Foreskin keratinocyte (primary cell): ENCODE measurements at places on chromosomes 1 and 21.

DNA sequence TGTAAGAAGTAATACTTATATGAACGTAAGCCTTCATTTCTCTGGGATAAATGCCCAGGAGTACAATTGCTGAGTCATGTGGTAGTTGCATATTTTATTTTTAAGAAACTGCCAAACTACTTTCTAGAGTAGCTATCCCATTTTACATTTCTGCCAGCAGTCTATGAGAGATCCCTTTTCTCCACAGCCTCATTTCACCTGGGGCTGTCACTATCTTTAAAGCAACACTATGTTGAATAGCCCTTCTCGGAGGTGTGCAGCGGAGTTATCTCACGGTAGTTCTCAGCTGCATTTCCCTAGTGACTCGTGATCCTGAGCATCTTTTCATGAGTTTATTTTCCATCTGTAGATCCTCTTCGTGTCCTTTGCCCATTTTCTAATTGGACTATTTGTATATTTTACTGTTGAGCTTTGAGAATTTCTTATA lies 93.4 kb downstream of the ADARB1 start:
- DNase-seq = peak; percentile 10

DNA sequence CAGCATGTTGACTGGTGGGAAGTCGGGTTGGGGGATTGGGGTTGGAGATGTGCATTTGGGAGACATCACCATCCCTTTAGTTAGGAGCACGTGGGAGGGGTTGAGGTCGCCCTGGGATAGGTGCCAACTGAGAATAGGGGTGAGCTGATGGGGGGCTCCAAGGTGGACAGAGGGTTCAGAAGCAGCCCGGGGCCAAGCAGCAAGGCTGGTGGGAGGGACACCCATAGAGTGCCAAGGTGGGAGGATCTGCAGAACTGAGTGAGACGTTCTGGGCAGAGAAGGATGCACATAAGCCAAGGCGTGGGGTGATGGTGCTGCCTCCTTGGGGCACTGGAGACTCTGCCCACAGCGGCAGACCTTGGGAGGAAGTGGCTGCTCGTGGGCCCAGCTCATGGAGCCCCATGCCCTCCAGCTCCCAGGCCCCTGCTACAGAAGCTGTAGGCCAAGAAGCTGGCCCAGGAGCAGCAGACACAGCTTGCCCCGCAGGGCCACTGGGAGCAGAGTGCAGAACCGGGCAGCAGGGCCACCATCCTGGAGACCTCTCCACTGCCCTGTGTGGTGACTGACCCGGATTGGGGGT lies 31.4 kb upstream of the PKP1 start:
- no peak for DNase-seq

DNA sequence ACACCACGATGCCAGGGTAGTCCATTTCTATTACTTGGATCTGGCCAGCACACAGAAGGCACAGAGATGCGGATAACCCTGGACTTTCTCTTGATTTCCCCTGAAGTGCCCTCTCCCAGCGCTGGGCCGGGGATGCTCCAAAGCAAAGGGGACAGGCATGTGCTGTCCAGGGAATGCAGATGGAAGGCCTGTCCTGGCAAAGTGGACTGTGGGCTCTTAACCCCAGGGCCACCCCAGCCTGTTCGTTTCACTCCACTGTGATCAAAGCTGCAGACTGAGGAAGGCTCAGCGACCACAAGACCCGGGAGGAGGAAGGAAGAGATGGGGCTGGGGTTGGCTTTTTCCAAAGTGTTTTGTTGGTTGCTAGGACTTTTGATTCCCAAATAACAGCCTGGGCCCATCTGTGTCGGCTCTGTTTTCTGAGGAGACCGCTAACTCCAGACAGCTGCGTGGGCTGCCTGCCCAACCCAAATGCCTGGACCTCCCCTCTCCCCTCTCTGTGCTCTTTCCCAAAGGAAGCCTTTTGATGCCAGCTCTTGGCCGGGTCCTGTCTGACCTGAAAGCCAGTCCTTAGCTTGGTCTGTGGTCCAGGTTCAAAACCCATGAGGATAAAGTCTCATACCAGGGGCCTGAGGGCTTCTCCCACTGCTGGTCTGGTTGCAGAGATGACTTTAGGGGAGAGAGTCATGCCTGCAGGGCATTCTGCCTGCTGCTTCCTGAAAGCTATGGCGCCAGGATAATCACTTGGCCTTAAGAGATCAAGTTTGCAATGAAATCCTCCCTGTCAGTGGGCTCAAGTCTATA lies 119.6 kb upstream of the CD34 start:
- no peak for DNase-seq

- DNase-seq = no peak
Measured at GRCh38 chr1:25875856-25876692, 566 bp upstream of the PAQR7 start.

GRCh38 chr1:235009561-235010306 lies 118.9 kb downstream of the TOMM20 start:
- no peak for DNase-seq

DNA sequence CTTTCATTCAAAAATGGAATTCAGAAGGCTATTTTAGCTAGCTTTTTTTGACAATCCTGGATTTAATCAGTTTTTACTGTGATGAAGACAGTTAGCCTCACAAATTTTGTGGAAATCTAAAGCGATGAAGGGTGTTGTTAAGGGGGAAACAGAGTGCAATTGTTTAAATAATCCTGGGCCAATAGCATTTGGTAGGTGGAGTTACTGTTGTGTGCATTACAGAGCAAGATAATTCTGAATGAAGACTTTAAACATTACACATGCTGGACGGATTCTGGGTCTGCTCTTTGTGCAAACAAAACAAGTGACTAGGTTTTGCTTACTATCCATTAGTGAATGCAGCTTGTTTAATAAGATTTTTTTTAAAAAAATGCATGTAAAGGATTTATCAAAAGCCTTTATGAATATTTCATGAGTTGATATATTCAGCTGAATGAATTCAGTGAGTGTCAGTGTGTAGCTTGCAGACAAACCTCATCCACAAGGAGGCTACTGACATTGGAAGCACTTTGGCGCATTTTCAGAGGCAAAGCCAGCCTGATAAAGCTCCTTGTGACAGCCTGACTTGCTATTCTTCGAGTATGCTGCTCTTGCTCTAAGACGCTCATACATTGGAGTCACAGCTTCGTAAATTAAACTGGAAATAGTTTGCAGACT lies 199.6 kb downstream of the PDE4B start:
- no peak for DNase-seq

DNA sequence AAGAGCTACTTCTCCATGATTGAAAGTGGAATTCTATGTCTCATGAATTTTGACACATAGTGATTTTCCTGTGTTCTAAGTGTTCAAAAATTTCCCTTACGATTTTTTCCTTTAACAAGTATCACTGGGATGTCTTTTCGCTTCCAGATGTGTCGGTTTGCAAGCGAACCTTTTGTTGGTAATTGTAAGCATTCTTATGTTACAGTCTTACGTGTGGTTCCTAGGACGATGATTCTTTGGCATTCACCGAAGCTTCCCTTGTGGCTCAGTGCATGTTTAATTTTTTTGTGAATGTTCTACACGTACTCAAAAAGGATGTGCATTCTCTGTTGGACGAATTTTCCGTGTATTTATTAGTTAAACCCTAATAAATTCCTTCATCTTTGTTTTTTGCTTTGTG lies 211.6 kb downstream of the CAMTA1 start:
- DNase-seq = no peak

- DNase-seq = no peak
Measured at GRCh38 chr1:90391126-90391525, 326.0 kb downstream of the BARHL2 start.

- peak; percentile 21 for DNase-seq
Measured at GRCh38 chr1:56403321-56403720, 176.0 kb downstream of the PLPP3 start.

- no peak for DNase-seq
Measured at GRCh38 chr21:44329086-44329889, 9.9 kb downstream of the CFAP410 start.

DNA sequence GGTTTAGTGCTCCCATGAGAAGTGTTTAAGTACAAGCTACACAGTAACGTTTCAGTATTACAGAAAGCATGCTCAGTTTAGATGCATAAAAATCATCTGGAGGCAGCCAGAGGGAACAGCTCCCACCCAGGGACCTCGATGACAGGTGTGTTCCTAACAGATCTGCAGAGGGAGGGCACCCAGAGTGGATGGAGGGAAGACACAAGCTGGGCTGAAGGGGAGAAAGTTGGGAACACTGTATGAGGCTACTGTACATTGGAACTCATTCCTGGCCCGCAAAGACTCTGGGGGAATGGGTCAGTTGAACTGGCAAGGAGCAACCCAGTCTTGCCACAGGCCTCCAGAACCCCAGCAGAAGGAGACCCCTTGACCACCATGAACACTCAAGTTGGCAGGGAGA lies 52.4 kb downstream of the ZP4 start:
- no peak for DNase-seq

DNA sequence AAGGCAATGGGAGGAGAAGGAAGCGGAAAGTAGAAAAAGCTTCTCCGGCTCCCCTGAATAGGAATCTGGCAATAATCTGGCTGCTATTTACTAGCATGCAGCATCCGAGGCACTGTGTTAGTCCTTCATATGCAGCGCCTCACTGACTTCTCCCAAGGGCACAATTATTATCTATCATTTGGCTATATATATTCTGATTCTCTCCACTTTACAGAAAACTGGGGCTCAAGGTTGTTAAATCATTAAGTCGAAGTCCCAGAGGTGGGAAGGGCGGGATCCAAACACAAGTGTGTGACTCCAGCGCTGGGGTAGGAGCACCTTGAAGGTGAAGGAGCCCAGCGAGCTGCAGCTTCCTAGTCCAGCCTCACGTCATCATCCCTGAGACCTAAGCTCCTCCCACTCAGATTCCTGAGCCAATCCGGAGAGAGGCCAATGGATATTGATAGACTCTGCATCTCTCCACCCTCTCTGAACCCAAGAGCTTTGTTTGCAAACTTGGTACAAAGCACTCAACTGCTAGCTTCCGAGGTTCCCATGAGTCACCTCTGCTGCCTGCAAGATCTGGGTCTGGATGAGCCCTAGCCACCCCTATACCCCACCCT lies 16.6 kb upstream of the EYA3 start:
- DNase-seq = peak; percentile 53

DNA sequence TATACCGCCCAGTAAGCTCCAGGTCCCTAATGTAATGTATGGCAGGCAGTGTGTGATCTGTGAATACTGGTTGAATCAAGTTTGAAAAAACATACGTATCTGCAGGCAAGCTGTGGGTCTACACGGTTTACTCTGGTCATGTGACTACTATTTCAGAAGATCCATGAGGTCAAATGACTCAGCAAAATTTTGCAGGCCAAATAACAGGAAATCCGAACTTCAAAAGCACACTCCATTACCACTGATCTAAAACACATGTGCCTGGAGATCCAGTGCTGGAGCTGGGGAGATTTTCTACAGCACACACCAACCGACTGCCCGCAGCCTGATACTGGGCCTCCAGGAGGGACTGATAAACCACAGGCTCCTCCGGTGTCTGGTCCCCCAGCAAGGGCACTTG lies 64.5 kb upstream of the SLC44A3 start:
- DNase-seq = no peak

DNA sequence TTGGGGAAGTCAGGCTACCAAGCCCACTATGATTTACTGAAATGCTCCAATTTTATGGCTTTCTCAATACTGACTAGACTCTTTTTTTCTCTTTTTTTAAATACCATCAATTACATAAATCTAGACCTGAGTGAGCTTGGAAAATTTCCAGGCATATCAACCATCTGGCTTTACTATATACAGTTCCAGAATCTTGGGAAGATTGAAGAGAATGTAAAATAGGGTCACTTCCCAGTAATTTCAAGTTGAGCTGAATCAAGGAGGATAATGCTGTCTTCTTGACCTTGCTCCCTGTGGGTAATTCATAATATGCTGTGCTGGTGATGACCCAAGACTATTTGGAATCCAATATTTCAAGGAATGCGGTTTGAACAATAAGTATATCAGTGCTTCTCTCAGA lies 108.1 kb downstream of the MAP3K21 start:
- DNase-seq = no peak

GRCh38 chr1:66276218-66276617 lies 257.7 kb upstream of the SGIP1 start:
- DNase-seq = no peak

GRCh38 chr1:95426772-95427171 lies 192.8 kb downstream of the RWDD3 start:
- no peak for DNase-seq

GRCh38 chr1:223714849-223715603 lies 2.7 kb downstream of the CAPN2 start:
- DNase-seq = peak; percentile 93

DNA sequence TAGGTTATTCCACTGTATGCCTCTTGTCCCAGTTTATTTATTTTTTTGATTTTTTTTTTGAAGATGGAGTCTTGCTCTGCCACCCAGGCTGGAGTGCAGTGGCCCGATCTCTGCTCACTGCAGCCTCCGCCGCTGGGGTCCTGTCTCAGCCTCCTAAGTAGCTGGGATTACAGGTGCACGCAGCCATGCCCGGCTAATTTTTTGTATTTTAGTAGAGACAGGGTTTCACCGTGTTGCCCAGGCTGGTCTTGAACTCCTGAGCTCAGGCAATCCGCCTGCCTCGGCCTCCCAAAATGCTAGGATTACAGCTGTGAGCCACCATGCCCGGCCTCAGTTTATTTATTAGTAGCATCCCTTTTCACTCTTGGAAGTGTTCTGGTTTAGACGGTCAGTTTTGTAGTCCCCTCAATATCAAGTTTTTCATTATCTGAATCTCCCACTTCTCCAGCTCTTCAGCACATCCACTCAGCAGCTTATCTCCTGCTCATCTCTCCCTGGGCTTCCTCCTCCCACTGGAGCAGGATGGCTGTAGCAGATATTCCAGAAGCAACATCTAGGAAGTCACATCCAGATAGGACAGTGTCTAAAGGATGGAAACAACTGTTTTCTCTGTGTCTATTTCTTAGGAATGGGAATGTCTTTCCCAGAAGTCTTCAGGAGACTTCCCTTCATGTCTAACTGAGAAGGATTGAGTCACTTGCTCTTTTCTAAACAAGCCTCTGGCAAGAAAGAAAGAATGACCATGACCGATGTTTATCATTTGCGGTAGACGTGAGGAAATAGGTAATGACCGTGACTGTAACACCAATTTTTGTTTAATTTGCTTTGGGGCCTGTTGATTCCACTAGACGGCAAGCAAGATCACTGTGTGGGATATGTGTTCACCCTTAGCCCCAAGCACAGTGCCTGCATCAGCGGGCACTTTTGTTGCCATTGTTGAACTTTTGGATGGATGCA lies 14.4 kb downstream of the CCDC190 start:
- no peak for DNase-seq

DNA sequence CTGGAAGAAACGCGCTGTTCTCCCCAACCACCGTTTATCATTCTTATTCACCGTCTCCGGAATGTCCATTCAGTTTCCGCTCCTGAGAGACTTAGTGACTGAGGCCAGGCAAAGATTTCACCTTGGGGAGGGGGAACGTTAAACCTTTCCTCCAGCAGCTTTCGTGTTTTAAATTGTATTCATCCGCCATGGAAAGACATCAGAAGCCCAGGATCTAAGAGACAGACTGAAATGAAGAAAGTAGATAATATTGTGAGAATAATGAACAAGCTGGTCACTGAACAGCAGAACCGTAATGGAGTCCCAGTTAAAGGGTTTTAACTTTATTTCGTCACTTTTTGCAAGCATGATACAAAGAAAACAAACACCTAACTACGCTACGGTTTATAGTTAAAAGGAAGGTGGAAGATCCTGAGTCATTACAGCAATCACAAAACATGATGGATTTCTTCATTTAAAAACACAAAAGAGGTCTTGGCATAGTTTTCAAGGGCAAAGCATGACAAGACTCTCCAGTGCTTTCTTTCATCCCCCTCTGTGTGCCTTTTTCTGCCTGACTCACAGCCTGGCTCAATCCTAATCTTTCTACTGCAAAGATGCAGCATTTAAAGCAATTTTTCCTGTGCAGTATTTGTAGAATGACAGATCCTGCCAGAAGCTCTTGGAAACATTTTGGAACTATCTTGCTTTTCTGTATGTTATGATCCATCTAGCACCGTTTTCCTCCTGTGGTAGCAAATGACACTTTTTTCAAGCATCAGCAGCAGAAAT lies 722 bp upstream of the SLC19A2 start:
- DNase-seq = no peak
